ENCODE measurements at places on chromosomes 6 and 20.
A peak's percentile ranks its signal among the peaks of the same experiment; 100 is the strongest.

DNA sequence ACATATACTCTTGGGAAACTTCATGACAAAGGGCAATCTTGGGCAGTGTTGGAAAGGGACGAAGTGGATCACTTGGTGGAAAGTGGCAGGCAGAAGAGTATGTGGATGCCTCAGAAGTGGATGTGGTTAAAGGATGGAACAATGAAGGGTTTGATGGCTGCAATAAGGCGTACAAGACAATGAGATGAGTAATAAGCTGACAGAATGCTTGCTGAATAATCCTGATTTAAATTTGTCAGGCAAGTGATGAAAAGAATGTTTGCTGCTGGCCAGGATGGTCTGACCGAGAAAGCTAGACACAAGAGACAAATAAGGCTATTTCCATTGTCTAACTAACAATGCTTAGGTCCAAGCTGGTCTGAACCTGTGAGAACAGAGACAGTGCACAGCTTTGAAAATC lies 61.6 kb upstream of the CEP85L start:
- no peak for DNase-seq

DNA sequence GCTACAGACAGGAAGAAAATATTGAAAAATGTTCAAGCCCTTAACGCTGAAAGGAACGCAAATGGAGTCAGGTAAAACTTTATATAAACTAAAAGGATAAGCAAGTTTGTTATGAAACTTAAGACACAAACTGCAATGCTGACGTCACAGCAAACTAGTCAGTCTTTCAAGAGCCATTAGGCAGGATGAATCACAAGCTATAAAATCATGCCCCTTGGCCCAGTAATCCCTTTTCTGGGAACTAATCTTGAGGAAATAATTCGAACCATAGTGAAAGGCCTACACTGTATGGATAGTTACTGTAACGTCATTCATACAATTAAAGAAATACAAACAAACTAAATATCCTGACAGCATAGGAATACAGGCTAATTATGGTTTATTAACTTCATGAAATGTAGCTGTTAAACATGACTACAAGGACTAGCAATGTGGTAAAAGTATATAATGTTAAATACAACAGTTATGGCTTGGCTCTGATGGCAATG lies 42.7 kb upstream of the HINT3 start:
- DNase-seq: no peak

DNA sequence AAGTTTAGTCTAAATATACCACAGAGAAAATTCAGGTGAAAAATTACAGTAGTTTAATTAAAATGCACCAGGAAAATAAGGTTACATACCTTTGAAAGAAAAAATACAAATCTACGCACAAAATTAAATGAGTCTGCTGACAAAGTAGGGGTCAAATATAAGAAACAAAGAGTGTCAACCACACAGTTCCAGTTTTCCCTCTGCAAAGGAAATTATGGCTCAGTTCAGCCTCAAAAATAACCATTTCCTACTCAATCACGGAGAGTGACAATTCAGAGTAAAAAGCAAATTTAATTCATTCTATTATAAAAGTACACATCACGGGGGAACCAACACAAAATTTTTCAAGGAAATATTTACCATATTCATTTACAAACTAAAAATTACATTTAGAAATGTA lies 124.8 kb downstream of the PTPRK start:
- no peak for DNase-seq

- DNase-seq: no peak
Measured at GRCh38 chr20:60139663-60140446, 181.6 kb downstream of the CDH26 start.

- DNase-seq: no peak
Measured at GRCh38 chr6:134447423-134447822, 129.5 kb upstream of the SGK1 start.

- peak; percentile 36 for DNase-seq
Measured at GRCh38 chr6:32116674-32117073, 7.5 kb upstream of the TNXB start.

- DNase-seq: no peak
Measured at GRCh38 chr6:119076576-119077390, 1.7 kb downstream of the FAM184A start.

GRCh38 chr6:10409731-10410206 lies 5.1 kb downstream of the TFAP2A start:
- DNase-seq: no peak

- no peak for DNase-seq
Measured at GRCh38 chr20:37363221-37364012, 17.5 kb downstream of the SRC start.

DNA sequence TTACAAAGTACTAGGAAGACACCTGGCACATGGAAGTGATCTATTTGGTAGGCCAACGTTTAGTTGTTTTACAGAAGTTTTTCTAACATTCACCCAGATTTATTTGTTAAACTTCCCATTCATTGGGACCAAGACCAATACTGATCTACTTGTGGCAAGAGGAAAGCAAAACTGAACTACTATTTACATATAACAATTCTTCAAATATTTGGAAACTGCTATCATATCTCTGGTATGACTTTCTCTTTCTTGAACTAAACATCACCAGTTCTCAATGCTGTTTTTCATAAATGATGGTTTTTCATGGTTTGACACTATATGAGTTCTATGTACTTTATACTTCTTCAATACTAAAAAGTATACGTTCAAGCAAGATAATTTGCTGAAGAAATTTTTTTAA lies 189.2 kb downstream of the ASCC3 start:
- no peak for DNase-seq

GRCh38 chr6:14966906-14967711 lies 278.8 kb upstream of the JARID2 start:
- no peak for DNase-seq

DNA sequence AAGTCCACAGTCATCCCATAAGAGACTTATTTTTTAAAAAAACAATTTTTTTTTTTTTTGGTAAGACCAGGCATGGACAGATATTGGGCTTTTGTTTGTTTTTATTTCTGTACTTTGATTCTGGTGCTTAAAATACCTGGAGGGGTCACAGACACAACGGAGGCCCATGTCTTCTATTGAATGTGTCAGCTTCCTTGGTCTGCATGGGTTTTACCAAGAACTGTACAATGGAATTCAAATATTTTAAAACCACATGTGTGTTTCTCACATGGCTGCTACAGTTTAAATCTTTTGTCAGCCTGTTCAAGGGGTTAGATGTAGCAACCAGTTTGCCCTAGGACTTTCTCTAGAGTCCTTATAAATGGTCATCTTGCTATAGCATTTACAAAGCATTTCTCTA lies 139.8 kb downstream of the SOX4 start:
- no peak for DNase-seq

GRCh38 chr20:59010321-59010994 lies 3.4 kb upstream of the CTSZ start:
- DNase-seq: no peak

DNA sequence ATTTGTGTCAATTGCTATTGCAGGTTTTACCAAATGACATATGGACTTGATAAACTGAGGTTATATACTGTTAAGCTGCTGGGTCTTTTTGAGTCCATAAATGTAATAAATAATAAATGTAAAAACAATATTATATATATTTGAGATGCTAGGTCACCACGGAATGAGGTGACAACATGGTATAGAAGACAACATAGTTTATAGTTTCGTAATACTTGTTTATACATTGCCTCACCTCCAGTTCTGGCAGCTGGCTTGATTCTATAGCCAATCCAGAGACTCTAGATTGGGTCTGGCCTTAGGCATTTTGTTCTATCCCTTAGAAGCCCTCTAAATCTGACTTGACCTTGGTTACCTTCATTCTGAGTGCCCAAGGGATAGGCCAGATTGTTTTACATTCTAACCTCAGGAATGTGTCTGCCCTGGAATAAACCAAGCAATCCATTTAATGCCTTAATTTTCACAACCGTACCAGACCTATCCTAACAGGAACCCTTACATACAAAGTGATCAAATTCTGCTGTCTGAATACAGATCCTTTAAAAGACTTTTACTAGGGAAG lies 61.5 kb upstream of the STXBP5 start:
- no peak for DNase-seq

GRCh38 chr6:47094241-47094925 lies 52.3 kb upstream of the ADGRF1 start:
- no peak for DNase-seq

DNA sequence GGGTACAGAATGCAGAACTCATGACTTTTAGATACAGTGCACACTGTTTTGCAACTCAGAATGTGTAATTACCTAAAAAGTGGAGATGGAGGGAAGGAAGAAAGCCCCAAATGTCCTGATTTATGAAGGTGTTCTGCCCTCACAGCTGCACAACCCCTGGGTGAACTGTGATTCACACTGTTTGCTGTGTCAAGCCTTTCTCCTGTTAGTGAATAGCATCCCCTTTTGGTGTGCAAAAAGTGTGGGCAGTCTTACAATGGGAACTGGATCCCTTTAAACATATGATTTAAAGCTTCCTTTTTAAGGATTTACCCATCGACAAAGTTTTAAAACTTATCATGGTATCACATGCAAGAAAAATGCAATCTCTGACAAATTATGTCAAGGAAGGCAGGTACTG lies 633.4 kb upstream of the EPHA7 start:
- DNase-seq: no peak

- DNase-seq: no peak
Measured at GRCh38 chr20:59210186-59210585, 46.6 kb downstream of the ZNF831 start.

Data from HuH-7.5 (cell line).